ENCODE measurements at places on chromosomes 7 and 10.

- peak; percentile 69 for ATAC-seq
These were observed at the start of gene STAMBPL1 for GRCh38 chr10:88879534-88880281. TSS of gene STAMBPL1 (plus strand) at chr10:88880245. CDS start at chr10:88901709, 21,464 bp downstream.

DNA sequence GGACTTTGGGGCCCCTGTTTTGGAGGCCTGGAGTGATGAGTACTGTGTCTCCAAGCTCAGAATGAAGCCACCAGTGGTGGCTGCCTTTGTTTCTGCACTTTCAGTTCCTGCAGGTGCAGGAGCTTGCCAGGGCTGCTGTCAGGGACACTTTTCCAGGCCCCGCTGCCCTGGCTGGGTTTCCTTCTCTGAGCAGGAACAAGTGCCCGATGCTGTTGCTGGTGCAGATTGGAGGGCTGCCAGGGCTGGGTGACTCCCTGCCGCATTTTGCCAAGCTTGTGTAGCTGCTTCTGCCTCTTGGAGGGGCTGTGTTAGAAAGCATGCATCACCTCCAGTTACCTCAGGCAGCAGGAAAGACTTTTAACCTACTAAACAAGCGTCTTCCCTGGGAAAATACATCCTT, 211.1 kb downstream of the MGMT start:
- no peak for ATAC-seq

- ATAC-seq = no peak
These were observed 133.4 kb upstream of the ANKRD1 start for GRCh38 chr10:91054325-91054724.

GRCh38 chr7:24334012-24334411, 50.0 kb downstream of the NPY start:
- ATAC-seq = no peak

GRCh38 chr7:35465791-35466336, 212.0 kb upstream of the TBX20 start:
- peak; percentile 46 for ATAC-seq

DNA sequence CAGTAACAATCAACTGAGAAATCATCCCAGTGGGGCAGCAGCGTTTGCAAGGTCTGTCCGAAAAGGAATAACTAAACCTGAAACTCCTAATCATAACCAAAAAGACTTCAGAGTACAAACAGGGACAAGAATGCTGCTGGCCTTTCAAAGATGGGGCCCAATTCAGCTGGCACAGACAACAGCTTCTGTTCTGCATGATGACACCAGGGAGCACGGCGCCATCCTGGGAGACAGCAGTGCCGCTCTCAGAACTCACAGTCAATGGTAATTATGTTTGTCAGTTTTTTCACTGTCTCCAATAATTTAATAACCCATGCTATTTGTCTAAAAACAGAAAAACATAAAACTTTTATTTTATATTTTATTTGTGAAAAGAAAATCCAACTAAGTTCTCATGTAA, 90.0 kb downstream of the LARP4B start:
- no peak for ATAC-seq

DNA sequence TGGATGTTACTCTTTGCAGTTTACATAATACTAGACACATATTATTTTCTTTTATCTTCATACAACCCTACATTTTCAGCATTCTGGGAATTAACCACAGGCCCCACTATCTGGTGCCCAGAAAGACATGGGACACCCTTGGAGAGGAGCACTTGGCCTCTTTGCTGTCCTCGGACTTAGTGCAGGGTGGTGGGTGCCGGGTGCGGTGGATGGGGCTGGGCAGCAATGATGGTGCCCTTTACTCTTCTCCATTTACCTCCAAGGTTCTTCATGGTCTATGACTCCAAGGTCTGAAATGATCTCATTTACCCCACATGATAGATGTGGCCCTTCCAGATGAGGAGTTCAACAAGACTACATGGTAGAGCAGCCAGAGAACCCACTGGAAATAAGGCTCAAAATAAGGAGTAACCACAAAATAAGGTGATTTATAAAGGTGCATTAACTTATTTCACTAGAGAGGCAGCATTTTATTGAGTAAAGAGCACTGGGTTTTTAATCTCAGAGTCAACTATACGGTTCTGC, 56.2 kb upstream of the IGFBP3 start:
- no peak for ATAC-seq

DNA sequence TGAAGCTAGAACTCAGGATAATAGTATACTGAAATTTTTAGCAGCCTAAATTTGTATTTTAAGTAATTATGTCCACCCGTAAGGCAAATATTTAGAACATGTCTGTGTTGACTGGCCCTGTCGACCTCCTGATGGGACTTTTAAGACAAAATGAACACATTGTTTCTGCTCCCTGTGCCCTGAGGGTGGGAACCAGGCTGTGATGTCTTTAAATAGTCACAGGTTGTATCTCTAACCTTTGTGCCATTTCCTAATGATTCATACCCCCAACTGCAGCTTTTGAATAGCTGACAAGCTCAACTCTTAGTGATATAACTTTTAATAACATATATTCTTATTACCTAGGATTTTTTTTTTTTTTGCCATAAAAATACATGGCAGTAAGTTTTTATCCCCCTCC, 494.9 kb upstream of the AKR1E2 start:
- no peak for ATAC-seq

DNA sequence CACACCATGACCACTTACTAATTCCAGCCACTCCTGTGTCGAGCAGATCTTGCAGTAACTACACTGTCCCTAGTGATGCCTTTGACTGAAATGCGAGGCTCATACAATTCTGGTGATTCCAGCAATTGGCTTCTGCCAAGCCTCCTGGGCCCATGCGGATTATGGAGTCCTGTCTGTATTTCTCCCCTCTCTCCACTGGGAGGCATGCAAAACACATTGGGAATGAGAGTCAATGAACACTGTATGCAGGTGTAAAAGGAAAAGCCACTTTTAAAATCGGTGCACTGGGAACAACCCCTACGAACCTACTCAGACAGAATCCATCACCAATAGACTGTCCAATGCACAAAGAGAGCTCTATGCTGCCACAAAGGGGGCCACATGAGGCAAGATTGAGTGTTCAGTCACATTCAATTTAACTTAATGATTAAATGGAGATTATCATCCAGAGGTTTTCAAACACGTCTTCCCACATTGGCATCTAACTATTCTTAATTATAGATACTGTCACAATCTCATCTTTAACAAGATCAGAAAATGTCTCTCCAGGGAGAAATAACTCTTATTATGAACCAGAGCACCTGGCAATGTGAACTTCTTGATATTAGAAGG, 550.6 kb downstream of the GLRX3 start:
- no peak for ATAC-seq

- ATAC-seq = no peak
These were observed 172.6 kb upstream of the BET1 start for GRCh38 chr7:94176694-94177200.

GRCh38 chr7:70463352-70463938, 668.5 kb upstream of the GALNT17 start:
- ATAC-seq = no peak

DNA sequence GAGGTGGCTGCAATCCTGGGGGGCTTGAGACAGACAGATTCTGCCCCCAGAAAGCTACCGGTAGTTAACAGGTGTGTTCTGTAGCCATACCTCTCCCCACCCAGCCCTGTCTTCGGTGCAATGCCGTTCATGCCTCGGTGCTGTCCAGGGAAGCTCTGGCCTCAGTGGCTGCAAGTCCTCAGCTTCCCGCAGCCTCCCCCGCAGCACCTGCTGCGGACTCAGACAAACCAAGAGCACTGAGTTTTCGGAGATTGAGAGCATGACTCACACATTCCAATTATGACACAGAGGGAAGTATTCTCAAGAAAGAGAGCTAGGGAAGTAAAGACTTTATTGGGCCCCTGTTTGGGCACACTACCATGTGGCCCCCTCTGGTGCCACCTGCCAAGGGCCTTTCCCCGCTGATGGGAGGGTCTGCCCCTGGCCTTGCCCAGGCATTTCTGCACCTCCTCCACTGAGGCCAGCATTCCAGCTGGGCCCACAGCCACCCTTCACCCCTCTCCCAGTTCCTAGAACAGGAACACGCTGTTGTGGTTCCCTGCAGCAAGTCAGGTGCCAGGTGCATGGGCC, 30.2 kb upstream of the EZH2 start:
- peak; percentile 92 for ATAC-seq

DNA sequence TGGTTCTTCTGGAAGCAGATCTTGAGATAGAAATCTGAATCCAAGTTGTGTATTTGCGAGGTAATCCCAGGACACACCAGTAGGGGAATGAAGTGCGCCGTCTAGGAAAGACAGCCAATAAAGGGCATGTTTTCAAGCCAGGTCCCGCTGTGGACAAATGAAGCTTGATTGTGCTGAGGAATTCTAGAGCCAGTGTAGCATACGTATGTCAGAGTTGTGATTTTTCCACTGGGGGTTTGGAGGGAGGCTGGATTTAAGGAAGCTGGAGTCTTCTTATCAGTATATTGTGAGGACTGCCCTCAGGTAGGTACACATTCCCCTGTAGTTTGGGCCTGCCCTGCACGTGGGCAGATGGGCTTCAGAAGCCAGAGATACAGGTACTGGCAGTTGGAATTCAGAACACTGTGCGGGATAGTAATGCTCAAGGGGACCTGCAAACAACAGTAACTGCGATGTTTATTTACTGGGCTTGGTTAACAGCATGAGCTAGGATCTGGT, 50.9 kb downstream of the GALNT11 start:
- peak; percentile 36 for ATAC-seq

DNA sequence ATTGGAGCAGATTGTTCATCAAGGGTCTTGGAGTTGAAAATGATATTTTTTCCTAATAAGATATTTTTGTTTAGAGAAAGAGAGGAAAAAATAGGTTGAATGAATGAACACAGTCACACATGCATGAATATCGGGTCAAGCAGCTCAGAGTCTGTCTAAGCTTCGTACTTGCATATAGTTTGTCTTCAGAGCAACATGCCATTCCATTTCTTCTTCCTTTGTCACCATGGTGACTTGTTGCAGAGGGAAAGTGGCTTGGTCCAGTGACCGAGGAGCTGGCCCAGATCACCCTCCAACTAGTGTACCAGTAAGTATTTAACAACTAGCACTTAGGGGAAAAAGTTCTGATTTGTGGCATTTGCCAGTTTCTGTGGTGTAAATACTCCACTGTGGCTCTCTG, 232.1 kb downstream of the TCF7L2 start:
- no peak for ATAC-seq

DNA sequence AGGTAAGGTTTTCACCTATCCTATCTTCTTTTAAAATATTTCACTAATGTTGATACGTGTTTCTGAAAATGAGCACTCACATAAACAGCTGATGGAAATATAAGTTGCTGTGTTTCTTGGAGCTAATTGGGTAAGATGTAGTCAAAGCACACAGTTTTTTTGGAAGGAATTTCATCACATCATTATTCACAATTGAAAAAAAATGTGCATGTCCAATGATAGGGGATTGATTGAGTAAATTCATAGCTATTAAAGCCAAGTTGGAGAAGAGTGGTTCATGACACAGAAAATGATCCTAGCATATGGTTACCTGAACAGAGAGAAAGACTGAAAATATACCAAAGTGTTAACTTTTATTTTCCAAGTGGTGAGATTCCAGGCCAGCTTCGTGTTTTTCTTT, 29.6 kb downstream of the GLI3 start:
- no peak for ATAC-seq

GRCh38 chr7:7977774-7978173, 9.2 kb downstream of the GLCCI1 start:
- no peak for ATAC-seq

GRCh38 chr7:77442636-77443035, 26.5 kb upstream of the GSAP start:
- peak; percentile 36 for ATAC-seq

DNA sequence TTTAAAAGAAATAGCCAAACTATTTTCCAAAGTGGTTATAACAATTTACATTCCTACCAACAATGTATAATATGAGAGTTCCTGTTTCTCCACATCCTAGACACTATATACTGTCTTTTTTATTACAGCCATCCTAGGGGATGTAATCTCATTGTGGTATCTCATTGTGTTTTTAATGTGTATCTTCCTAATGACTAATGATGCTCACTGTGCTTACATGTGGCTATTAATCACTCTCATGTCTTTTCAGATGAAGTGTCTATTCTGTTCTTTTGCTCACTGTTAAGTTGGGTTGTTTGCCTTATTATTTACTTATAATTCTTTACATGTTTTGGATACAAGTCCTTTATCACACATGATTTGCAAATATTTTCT, 71.8 kb downstream of the ZNF438 start:
- no peak for ATAC-seq

- ATAC-seq = peak; percentile 47
These were observed 106.3 kb downstream of the INPP5A start for GRCh38 chr10:132643709-132644526.

DNA sequence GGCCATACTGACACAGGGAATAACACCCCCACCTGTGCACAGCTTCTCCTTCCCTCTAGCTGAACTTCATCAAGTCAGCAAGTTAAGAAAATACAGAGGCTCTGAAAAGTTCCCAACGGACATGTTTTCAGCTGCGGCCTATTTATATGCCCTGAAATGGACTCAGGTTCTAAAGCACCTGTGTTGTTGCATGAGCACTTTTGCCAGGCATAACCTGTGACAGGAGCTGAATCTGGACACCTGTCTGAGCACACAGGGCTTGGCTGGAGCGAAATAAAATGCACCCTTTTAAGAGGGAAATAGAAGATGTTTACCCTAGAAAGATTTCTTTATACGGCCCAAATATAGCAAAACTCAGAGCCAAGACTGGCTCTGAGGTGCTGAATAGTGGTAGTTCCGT, 46.7 kb downstream of the COBL start:
- ATAC-seq = no peak

DNA sequence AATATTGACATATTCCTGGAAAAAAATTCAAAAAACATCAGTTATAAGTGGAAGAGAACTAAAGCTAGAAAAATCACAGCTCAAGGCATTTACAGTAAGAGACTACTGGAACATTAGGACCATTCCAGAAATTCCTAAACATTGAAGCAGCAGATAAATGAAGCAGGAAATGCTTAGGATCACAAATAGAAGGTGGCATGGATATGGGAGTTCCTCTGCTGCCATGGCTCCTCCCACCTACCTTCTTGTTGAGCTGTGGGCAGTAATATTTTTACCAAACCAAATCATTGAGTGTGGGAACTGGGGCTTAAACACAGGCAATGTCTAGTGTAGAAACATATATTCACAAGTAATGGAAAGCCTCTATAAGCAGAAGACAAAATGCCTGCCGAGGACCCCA, 292.8 kb downstream of the ANKRD7 start:
- ATAC-seq = peak; percentile 35

DNA sequence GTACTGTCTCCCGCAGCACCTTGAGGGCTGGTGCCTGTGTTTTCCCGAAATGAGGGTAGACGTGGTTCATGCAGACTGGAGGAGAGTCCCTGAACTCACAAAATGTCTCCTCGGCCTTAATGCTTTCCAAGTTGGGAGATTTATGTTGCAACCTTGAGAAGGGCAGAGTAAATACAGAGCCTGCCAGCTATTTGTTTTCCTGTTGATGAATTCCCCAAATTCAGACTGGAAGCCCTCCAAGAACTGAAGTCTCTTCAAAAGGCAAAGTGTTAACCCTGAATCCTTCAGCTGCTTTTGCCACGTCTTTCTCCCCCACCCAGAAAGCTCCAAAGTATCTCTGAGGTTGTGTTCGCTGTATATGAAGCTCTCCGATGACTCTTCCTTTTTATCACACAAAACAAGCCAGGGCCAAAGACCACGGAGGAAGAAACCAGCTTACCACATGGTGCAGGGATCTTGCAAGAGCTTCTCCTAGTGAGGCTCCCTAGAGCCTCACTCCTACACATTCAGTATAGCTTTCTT, 254.7 kb upstream of the NFE2L3 start:
- no peak for ATAC-seq

- ATAC-seq = no peak
These were observed 2.0 kb upstream of the MTG1 start for GRCh38 chr10:133391761-133392518.

GRCh38 chr10:1499359-1499957, 237.9 kb downstream of the ADARB2 start:
- no peak for ATAC-seq

- 0 out of 3 replicates have a peak, but pooled peaks have one; percentile 24 for ATAC-seq
These were observed 431.7 kb upstream of the KLF6 start for GRCh38 chr10:4216726-4217125.

Data from SK-N-SH treated with all-trans-retinoic acid at 6 μM for 48 hours (cell line).